ENCODE measurements at places on chromosomes 16 and 17.

DNA sequence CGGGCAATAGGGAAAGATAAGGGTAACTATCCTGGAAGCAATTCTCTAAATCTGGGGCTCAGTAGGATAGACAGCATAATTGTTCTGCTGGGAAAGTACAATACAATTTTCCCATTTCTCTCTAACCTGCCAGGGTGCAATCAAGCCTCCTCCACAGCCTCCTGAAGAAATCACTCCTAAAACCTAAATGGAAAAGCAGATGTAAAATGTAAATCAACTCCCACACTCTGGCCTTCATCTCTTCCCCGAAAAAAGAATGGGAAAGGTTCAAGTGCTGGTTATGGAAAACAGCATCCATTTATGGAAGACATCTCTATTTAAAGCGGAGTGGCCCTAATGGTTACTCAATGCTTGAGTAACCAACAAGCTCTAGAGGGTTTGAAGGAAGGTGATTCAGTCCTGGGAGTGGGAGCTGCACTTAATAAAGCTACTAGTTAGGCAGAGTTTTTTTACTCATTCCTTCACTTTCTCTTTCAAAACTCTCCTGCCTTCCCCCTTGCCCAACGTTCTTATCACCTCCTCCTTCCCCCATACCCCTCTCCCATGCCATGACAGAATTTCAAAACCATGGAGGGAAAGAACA lies 5.1 kb downstream of the MMD start:
- DNase-seq: no peak

DNA sequence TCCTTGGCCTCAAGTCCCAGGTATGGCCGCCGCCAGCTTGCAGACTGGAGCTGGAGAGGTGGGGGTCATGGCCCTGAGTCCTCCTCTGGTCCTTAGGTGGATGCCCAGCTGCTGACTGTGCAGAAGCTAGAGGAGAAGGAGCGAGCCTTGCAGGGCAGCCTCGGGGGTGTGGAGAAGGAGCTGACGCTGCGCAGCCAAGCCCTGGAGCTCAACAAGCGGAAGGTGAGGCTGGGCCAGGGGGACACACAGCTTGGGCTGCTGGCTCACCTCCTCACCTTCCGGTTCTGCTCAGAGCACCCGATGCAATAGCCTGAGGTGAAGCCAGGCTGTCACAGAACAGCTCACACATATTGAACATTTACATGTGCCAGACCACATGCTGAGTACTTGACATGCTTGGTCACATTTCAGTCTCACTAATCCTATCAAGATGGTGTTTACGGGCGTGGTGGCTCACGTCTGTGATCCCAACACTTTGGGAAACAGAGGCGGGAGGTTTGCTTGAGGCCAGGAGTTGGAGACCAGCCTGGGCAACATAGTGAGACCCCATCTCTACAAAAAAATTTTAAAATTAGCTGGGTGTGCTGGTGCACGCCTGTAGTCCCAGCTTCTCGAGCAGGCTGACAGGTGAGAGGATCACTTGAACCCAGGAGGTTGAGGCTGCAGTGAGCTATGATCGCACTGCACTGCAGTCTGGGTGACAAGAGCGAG lies 7.4 kb downstream of the RNF40 start:
- DNase-seq: no peak

DNA sequence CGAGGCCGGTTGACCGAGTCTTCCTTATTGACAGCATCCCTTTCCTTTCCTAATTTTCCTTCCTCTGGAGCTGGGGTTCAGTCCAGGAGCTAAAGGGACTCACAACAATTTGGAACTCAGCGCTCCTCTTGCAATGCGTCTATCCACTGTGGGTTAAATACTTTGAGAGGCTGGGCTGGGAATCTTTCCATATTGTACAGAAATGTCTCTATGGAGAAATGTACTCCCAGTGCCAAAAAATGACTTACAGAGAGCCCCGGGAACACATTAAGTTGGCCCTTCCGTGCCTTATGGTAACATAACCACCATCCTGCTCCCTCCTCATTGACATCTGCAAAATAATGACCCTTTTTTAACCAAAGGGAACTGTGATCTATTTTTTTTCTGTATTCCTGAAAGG lies 192.8 kb downstream of the FTO start:
- no peak for DNase-seq

GRCh38 chr16:24700549-24701392 lies 28.7 kb upstream of the TNRC6A start:
- peak; percentile 99 for DNase-seq

DNA sequence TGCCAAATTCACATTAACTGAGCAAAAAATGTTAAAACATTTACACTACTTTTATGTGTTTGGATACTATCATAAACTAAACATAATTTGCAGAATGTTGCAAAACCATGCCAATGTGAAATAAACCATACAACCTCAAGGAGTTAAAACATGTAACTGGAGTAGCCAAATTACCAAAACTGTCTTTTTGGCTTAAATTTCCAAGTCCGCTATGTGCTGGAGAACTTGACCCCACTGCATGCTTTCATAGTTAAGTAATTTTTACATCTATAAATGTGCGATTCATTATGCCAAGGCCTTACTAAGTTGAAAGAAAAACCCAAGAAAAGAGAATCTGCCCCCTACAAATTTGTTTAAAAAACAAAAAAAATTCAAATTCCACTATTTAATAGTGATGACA lies 28.2 kb downstream of the BRD7 start:
- no peak for DNase-seq

GRCh38 chr17:76161619-76162266 lies 20.7 kb upstream of the FOXJ1 start:
- DNase-seq: no peak

- DNase-seq: no peak
These were observed 7.7 kb upstream of the ITPRIPL2 start for GRCh38 chr16:19105891-19106624.

- no peak for DNase-seq
These were observed 8.3 kb upstream of the CDC6 start for GRCh38 chr17:40279402-40279801.

DNA sequence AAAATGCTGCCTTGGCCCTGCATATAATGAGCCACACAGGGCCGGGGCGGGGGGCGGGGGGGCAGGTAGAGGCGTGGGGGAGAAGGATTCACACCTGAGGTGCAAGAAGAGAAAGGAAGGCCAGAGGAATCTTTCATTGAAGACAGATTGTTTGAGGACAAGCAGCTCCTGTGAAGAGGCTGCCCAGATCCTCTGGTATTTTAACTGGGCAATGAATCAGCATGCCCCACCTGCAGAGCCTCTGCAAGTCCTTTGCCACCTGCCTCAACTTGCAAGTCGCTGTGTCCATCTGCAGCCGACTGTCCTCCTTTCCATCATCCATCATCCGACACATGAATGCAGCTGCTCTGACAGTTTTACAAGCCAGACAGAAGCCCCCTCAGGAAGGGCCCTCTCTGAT lies 1.2 kb upstream of the SOST start:
- no peak for DNase-seq

DNA sequence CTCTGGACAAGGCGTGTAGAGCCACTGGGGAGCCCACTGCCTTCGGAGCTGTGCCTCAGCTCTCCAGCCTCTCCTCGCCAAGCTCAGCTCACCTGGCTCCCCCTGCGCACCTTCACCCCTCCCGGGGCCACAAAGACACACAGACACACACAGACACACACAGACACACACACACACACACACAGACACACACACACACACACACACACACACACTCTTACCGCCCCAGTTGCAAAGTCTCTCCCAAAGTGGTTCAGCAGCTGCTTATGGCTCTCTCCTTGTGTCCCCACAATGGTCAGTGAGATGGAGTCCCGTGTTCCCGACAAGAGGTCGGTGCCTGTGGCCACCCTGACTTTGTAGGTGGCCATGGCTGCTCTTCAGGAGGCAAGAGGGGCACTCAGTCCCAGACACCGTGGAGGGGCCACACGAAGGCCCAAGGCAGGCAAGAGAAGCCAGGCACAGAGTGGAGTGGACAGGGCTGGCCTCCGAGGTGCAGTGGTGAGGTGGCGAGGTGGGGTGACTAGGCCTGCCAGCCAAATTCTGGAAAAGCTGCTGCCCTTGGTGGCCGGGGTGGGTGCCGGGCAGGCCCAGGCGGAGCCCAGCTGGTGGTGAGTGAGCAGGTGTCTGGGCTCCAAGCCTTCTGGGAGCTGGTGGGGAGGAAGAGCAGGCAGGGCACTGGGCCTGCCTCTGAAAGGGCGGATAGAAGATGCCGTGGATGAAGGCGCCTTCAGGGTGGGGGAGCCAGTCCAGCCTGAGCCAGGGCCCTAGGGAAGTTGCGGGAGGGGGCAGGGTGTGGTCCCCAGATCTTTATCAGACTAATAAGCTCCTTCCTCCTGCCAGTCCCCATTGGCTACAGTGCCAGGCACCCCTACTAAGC lies at the start of gene ALOX12B:
TSS of gene ALOX12B (minus strand) at position 642 of the 877 bp plus-strand sequence. CDS start at position 368, 274 bp downstream.
- DNase-seq: no peak

GRCh38 chr17:9969301-9969935 lies 64.3 kb upstream of the RCVRN start:
- DNase-seq: no peak

GRCh38 chr16:63244631-63245030 lies 1208.4 kb upstream of the CDH8 start:
- no peak for DNase-seq

DNA sequence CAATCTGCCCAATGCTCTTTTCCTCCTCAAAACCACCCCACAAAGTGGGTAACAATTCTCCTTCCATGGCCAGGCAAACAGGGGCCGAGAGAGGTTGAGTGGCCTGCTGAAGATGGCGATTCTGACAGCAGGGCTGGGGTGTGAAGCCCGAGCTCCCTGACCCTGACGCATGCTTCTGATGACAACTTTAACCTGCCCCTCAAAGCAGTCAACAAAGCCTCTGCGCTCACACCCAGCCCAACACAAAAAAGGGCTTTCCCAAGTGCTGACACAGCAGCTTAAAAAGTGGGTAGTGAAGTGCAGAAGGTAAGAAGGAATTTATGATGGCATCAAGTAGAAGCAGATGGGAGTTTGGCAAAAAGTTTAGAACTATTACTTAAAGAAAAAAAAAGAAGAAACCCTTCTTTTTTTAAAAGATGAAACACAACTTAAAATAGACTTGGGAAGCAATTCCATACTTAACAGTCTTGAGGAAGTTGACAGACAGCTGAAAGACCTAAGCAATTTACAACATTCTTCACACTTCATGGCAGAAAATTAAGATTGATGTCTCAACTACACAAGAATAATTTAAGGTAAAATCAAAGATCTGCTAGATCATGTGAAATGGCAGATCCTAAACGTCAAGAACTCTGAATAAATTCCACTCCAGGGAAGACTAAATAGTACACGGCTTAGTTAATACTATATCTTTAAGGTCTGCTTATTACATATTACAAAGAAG lies 133.9 kb downstream of the PARN start:
- DNase-seq: no peak

DNA sequence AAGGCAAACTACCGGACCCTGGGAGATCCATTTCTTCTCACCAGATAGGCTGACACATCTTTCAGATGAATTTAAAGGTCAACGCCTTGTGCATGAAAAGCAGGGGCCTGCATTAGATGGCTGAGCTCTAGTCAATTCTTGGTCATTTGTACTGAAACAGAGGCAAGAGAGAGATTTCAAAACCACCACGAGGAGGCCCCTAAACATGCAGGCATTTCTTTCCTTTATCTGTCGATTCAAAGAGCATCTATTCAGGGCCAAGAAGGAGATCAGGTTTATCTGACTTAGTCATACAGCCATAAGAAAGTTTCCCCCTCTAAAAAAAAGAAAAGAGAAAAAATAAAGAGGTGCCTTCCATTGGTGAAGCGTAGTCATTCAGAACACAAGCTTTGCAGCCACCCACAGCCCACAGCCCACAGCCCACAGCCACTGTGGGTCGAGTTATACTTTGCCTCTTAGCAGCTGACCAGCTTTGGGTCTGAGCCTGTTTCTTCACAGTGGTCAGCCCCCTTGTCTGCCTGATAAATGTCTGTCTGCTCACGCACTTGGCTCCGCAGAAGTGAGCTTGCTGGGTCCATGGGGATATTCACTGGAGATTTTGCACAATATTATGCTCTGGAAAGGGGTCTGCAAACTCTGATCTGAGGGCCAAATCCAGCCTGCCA lies 207.5 kb downstream of the CDH13 start:
- DNase-seq: no peak

DNA sequence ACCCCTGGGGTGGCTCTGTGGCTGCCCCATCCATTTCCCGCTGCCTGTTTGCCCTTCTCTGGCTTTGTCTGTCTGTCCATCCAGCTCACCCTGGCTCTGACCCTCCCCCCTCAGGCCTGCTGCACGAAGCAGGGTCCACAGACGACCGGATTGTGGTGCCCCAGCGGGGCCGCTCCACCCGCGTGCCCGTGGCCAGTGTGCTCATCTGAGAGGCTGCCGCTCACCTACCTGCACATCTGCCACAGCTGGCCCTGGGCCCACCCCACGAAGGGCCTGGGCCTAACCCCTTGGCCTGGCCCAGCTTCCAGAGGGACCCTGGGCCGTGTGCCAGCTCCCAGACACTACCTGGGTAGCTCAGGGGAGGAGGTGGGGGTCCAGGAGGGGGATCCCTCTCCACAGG lies 761 bp upstream of the LAT start:
- no peak for DNase-seq

GRCh38 chr17:7523033-7523432 lies 25.8 kb upstream of the TNFSF12 start:
- DNase-seq: peak; percentile 13

- no peak for DNase-seq
These were observed 361.9 kb downstream of the C16orf95 start for GRCh38 chr16:86955136-86955855.

GRCh38 chr16:35797811-35798210 lies 2338.4 kb downstream of the TP53TG3F start:
- no peak for DNase-seq

DNA sequence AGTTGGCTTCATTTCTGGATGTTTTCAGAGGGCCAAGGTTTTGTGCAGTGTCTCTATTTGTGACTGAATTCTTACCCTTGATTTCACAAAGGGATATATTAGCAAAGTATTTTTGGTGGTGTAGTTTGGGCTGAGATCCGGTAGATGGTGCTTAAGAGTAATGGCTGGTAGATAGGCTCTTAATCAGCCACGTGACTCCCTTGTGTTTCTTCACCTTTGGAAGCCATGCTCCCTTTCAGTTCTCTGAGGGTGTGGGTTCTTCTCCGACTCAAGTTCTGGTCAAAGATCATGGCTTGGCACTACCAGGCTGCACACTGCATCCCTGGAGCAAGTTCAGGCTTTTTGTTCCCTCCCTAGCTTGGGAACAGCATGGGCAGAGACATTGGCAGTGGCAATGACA lies 887.3 kb downstream of the CDH8 start:
- DNase-seq: no peak

Measured in EL (cell line).